ENCODE measurements at places on chromosomes 13 and 19.

GRCh38 chr13:28493740-28494503, 1.0 kb downstream of the FLT1 start:
- DNase-seq: no peak

DNA sequence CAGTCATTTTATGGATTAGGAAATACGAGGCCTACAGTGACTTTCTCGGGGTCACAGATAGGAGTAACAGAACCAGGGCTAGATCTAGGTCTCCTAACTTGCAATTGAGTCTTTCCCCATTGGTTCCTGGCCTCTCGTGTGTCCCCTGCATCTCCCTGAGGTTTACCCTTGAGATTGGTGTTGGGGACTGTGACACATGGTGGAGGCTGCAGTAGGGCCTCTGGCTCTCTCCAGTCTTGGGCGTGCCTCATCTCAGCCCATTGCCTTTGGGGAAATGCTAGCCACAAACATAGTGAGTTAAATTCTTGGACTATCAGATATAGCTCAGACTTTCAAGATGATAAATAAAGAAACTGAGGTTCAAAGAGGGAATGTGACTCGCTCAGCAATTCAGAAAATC, 212.1 kb downstream of the KCNRG start:
- DNase-seq: no peak

DNA sequence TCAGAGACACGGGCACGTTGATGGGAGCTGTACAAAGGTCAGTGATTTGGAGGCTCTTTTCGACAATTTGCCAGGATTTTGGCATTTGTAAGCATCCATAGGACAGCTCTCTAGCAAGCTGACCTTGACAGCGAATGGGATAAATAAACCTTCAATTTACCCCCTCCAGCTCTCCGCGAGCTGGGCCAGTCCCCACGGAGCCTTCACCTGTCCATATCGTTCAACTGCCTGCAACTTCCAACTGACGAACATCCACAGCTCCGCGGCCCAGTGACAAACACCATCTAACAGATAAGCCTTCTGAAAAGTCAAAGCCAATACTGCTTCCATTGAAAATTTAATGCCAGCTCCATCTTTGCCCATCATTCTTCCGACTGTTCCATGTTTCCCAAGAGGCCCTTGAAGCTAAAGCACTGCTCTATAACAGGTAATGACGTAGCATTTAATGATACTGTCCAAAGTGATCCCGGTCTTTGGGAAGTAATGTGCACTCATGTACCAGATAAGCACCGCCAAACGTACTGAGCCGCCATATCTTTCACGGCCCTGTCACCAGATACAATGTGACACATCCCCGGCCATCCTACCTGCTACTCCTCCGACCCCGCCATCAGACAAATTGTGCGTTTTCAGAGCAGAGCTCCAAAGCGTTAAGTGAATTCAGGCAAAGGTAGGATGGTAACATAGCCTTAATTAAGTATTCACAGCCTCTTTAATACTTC, 365.3 kb upstream of the ZNF507 start:
- no peak for DNase-seq

- DNase-seq: no peak
Measured at GRCh38 chr13:41137951-41138350, 5.3 kb upstream of the KBTBD6 start.

DNA sequence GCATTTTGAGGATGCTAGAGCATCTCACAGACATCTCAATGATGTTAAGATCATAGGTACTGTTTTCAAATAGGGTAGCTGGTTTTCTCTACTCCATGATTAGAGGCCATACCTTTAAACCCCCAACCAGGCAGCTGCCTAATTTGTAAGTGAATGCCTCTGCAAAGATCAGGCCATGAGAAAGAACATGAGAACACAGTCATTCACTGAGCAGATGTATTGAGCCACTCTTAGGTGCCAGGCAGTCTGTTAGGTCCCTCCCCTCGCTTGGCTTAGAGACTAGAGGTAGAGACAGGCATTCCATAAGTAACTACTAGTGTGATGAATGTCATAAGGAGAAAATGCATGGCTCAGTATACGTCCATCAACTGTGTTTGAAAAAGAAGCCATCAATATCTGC, 410.0 kb downstream of the FGF9 start:
- DNase-seq: no peak

GRCh38 chr19:39135701-39136100, 10.1 kb downstream of the PAK4 start:
- DNase-seq: no peak

DNA sequence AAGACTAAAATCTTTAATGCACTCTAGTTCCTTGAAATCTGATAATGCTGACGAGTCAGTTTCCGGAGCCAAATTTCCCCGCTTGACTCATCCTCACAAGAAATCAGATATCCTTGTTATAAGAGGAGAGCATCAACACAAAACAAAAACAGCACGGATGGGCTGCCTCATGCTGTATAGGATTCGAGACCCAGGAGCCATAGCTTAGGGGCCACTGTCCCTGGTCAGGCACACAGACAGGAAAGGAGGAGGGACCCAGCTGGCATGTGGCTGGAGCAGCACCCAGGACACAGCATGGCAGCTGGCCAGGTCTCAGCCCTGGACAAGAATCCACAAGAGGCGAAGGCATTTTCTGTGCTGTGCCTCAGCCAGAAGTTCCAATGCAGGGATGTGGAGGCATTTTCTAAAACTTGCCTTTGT, 110.2 kb upstream of the SPATA13 start:
- no peak for DNase-seq

GRCh38 chr13:101556676-101557123, 104.2 kb downstream of the ITGBL1 start:
- DNase-seq: no peak

- DNase-seq: no peak
Measured at GRCh38 chr19:32415669-32416068, 10.1 kb downstream of the DPY19L3 start.

GRCh38 chr13:46595885-46596275, 42.9 kb downstream of the LRCH1 start:
- DNase-seq: no peak

Data from activated T-helper 9 cell treated with anti-CD3 and anti-CD28 coated beads, Interleukin-2, amount 50 U/mL, for 16 hours (primary cell).